ENCODE measurements at places on chromosomes 12 and 14.

- DNase-seq, result no peak
Measured at GRCh38 chr12:6370576-6370935, 4.8 kb downstream of the SCNN1A start.

GRCh38 chr12:12859690-12860089, 31.7 kb upstream of the GPRC5A start:
- no peak for DNase-seq

GRCh38 chr12:101480849-101481248, 5.7 kb downstream of the SPIC start:
- no peak for DNase-seq

GRCh38 chr12:2765608-2766007, 29.2 kb upstream of the FKBP4 start:
- no peak for DNase-seq

DNA sequence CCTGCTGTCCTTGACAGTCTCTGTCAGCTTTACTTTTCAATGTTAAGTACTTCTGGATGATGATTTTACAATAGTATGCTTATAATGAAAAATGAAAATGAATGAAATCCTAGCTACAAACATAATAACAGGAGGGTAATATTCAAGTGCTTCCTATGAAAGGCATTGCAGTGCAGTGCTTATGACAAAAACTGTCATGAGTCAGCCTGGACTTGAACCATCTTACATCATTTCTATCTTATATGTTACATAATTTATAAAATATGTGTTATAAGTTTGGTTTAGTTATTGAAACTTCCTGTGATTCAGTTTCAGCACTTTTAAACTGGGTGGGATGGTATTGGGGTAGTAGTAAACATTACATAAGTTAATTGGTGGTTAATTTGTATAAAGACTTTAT, 451.7 kb downstream of the TMEM117 start:
- no peak for DNase-seq

- no peak for DNase-seq
Measured at GRCh38 chr12:57237932-57238853, 8.7 kb downstream of the SHMT2 start.

GRCh38 chr14:42802346-42802745, 1195.7 kb downstream of the LRFN5 start:
- DNase-seq, result no peak

DNA sequence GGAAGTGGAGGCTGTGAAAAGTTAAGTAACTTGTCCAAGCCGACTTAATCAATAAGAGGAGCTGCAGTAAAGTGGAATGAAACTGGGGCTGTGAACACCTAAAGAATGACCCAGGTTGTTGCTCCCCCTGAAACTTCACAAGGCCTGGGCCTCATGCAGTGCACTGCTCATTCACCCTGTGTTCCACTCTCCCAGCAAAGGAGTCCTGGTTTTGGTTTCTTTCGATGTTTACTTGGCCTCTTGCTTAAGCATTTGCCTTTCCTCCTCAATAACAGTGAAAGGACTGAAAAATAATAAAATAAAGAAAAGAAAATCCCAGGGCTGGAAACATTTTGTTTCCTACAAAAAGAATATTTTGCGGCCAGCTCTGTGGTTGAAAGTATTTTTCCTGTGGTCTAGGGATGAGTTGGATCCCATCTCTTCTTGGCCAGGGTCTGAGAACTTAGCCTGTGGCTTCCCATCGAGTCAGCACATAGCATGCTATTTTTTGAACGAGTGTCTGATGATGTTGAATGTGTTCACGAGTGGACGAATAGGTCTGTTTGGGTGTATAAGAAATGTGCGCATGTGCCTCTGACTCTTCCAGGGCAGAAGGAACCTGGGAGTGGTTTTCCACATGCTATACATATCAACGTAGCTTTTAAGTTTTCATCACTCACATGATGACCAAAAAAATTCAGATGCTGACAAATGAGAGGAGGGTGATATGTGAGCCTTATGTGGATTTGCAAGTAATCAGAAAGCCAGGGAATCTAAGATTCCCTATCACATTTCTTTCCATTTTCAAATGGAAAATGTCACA, 349.8 kb downstream of the ZFP36L1 start:
- no peak for DNase-seq

- no peak for DNase-seq
Measured at GRCh38 chr14:31962920-31963319, 114.2 kb upstream of the ARHGAP5 start.

DNA sequence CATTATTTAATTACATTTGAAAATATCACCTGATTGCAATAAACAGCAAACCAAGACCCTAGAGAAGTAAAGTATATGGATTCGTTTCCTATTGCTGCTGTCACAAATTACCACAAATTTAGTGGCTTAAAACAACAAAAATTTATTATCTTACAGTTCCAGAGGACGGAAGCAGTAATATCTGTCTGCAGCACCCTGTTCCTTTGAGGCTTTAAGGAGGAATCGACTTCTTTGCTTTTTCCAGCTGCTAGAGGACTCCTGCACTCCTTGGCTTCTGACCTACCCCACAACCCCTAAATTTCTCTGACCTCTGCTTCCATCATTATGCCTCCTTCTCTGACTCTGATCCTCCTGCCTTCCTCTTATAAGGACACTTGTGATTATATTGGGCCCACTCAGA, 23.8 kb upstream of the PPM1A start:
- DNase-seq, result no peak
